Neural progenitor cell (in vitro differentiated cells): ENCODE measurements at places on chromosomes 11 and 22. TPM values are rescaled to one million over a fixed set of nuclear protein-coding genes. Genes with fewer than 3 reads are reported as not detected.

The RGL4 gene
- total RNA-seq: not detected in 2 replicates

The C1QTNF5 gene
- 0.90 and 3.4 TPM in 2 replicates for total RNA-seq

The SEPTIN5 gene
- total RNA-seq: 5.0 and 8.2 TPM in 2 replicates

The RTN4RL2 gene
- total RNA-seq: 0.13 and 1.9 TPM in 2 replicates

The OR8K5 gene
- total RNA-seq: not detected in 2 replicates

The SCGB1D2 gene
- not detected in 2 replicates for total RNA-seq

The DYNC2H1 gene
- total RNA-seq: 51.7 and 61.1 TPM in 2 replicates

The OR5A1 gene
- total RNA-seq: 0.02 and 0.06 TPM in 2 replicates

The DGAT2 gene
- total RNA-seq: 1.7 and 4.4 TPM in 2 replicates

The NRIP3 gene
- 38.1 and 42.7 TPM in 2 replicates for total RNA-seq

The GPHA2 gene
- total RNA-seq: 1.5 TPM in 1 of 2 replicates, not detected in the other

The LARGE1 gene
- 24.9 and 30.8 TPM in 2 replicates for total RNA-seq

The IMMP1L gene
- total RNA-seq: 95.2 and 122 TPM in 2 replicates

The GGTLC2 gene
- total RNA-seq: not detected in 2 replicates

The GSTP1 gene
- total RNA-seq: 436 and 1,035 TPM in 2 replicates

The EFCAB6 gene
- 2.2 and 4.9 TPM in 2 replicates for total RNA-seq

The POU2AF2 gene
- total RNA-seq: not detected in 2 replicates

The STK33 gene
- 40.7 and 56.5 TPM in 2 replicates for total RNA-seq

- no peak for DNase-seq
Observed at GRCh38 chr11:134835561-134835960, 423.5 kb upstream of the B3GAT1 start.

DNA sequence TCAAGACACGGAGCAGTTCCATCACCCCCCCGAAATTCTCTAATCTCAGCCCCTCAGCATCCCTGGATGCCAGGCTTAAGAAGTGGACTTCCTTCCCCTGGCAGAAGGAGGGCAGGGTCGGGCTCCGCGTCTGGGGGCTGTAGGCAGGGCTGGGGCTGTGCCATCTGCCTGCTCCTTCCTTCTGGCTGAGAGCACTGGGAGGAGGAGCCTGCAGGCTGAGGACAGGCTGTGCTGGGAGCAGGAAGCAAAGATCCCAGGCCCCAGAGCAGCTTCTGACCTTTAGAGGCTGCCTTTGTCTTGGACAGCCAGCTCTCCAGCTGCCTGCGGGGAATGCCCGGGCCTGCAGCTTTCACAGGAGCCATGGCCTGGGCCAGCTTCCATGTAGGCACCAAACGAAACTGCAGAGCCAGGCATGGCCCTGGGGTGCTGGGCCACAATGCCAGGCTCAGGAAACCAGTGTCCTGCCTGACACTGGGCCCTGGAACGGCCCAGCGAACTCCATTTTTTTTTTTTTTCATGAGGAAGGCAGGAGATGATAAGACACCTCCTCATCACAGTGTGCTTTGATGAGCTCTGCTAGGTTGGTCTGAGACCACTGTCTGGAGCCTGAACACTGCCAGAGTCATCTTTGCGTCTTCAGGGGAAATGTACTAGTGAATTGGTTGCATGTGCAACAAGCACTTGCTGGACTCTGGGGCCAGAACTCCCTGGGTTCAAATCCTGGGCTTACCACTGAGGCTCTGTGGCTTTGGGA lies 67.9 kb downstream of the MCM5 start:
- DNase-seq: peak; percentile 72

- DNase-seq: no peak
Observed at GRCh38 chr11:40294349-40294735, 1165.1 kb downstream of the LRRC4C start.

DNA sequence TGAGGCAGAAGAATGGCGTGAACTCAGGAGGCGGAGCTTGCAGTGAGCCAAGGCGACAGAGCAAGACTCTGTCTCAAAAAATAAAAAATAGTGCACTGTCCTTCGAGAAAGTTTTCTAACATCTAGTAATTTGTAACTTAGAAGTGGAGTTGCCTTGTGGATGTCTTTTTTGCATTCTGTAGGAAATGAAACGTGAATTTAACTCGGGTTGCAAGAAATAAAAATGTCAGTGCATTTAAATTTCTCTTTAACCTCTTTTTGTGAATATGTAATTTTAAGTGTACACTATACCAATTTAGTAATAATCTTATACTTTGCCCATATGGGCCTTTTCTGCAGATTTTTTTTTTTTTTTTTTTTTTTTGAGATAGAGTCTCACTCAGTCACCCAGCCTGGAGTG lies 26.2 kb upstream of the CRKL start:
- no peak for DNase-seq

- no peak for DNase-seq
Observed at GRCh38 chr22:46125816-46126765, 24.2 kb upstream of the PPARA start.

DNA sequence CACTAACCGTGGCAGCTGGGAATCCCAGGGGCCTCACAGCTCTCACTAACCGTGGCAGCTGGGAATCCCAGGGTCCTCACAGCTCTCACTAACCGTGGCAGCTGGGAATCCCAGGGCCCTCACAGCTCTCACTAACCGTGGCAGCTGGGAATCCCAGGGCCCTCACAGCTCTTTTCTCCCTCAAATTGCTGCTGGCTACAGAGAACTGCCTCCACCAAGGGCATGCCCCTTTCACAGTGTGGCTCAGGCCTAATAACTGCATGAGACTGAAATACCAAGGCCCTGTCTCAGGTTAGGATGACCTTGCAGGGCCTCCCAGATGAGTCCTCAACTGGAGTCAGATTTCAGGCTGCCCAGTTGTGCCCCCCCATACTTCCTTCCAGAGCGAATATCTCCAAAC lies 35.1 kb upstream of the GGTLC2 start:
- no peak for DNase-seq

GRCh38 chr22:42978453-42979103 lies 36.4 kb downstream of the PACSIN2 start:
- peak; percentile 56 for DNase-seq

- DNase-seq: no peak
Observed at GRCh38 chr11:15818132-15818842, 538.1 kb downstream of the SOX6 start.

DNA sequence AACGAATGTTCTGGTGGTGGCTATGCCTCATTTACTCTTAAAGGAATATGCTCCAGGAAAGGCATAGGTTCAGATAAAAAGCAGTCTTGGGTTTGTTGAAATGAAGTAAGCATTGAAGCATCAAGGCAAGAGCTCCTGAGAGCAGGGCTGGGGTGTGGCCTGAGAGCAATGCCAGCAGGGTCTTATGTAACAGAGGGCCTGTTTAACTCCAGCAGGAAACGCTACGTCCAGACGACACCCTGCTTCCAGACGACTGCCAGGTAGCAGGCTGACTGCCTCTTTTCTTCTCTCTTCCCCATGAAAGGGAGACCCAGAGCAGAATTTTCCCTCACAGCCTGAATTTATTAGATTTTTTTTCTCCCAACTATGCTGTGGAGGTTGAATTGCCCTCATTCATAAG lies 127.2 kb upstream of the SLC5A12 start:
- DNase-seq: no peak

GRCh38 chr22:42217019-42217751 lies 53.3 kb downstream of the TCF20 start:
- no peak for DNase-seq

DNA sequence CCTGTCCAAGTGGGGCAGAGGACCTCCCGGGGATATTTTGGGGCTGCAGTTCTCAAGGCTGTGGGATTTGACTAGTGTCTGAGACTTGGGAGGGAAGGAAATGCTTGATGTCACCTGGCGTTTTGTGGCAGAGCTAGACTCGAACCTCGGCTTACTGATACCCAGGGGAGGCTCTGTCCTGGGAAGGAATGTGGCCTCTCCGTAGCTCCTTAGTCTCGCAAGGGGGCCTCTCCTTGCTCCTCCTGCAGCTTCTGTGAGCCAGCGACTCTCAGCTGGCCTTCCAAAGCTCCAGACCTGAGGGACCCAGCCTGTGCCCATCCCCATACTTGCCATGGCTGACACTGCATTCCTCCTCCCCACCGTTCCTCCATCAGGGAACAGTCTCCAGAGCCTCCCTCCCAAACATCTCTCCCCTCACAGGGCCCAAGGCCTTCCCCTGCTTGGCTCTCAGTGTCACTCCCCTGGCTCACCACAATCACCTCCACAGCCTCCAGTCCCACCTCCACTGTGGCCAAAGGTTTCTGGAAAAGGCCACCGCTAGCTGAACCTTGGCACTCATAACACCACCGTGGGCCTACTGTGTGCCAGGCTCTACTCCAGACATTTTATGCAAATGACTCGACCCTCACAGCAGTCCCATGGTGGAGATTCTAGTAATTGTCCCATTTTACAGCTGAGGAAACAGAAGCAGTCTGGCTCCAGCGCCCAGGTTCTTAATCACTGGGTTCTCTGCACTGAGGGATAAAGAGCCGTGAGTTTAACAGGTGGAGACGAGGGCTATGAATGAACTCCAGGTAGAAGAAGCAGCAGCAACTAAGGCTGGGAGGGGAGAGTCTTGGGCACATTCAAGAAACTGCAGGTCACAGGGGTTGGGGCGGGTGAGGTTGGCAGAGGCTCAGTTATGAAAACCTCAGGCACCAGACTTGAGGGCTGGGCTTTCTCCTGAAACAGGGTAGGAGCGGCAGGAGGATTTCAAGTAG lies 12.1 kb downstream of the P2RY2 start:
- no peak for DNase-seq

GRCh38 chr22:28734393-28734792 lies 7.2 kb downstream of the CHEK2 start:
- DNase-seq: no peak

DNA sequence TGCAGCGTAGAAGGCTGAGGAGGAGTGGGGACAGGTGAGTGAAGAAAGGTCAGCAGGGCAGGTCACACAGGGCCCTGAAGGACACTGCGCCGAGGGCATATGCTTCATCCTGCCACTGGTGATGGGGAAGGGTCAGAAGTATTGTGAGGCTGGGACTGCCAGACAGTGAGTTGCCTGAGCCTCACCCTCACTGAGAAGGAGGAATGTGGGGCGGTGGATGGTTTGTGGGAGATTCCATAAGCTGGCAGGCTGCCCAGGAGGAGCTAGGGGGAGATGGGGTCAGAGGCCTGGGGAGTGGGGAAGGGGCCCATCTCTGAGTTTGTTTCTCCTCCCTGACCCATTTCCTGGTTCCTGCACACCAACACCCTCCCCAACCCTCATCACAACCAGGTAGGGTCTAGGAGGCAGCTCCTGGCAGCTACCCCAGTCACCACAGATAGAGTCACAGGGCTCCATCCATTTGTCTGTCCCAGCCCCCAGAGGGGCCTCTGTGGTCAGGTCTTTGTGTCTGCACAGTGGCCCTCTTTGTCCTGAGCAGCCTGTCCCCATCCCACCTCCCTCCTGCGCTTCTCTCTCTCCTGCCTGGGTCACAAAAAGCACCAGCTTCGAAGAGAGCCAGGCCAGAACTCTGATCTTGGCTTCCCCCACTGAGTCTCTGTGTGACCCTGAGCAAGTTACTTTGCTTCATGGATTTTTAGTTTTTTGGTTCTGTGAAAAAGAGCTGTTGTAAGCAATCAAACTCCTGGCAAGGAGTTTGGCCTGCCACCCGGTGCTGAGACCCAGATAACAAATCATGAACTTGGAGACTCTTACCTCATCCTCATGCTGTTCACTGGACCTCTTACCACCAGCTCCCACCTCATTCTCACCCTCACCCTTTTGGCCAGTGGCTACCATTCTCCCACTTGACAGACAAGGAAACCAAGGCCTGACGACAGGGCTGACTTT lies 4.6 kb upstream of the P2RY2 start:
- DNase-seq: peak; percentile 30

DNA sequence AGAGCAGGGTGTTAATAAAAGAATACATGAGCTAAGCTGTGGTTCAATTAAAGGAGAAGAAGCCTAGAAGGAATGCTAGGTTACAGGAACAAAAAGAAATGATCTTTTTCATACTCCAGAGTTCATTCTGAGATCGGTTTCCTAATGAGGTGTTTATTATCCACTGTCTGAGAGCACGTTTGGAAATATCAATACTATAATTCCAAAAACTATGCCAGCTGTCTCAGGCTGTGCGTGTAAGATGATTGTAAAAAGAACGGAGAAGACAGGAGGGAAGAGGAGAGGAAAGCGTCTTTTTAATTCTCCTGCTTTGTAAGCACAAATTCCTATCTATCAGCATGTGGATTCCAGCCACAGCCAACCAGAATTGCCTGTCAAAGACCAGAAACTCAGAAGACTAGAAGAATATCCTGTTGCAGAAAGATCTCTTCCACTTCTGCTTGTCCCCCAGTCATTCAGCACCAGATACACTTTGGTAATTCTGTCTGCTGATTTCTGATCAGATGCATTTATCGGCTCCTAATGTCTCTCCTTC lies 25.7 kb downstream of the APOL5 start:
- DNase-seq: no peak

DNA sequence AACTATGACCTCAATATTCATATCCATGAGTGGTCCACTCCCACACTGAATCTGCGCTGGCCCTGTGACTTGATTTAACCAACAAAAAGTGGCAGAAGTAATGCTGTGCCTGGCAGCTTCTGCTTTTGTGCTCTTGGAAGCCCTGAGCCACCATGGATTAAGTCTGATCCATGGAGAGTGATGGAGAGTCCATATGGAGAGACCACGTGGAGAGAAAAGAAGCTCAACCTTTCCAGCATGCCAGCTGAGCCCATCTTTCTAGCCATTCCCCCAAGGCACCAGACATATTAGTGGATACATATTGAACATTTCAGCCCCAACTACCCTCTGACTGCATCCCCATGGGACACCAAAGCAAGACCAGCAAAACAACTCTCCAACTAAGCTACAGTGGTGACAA lies 16.0 kb downstream of the LRRC55 start:
- DNase-seq: no peak

GRCh38 chr22:30430933-30431332 lies 5.4 kb downstream of the MTFP1 start:
- DNase-seq: no peak

GRCh38 chr11:93902921-93903320 lies 52.5 kb upstream of the VSTM5 start:
- no peak for DNase-seq

GRCh38 chr11:112828421-112828820 lies 132.8 kb upstream of the NCAM1 start:
- no peak for DNase-seq

- no peak for DNase-seq
Observed at GRCh38 chr11:40787224-40787623, 672.2 kb downstream of the LRRC4C start.

DNA sequence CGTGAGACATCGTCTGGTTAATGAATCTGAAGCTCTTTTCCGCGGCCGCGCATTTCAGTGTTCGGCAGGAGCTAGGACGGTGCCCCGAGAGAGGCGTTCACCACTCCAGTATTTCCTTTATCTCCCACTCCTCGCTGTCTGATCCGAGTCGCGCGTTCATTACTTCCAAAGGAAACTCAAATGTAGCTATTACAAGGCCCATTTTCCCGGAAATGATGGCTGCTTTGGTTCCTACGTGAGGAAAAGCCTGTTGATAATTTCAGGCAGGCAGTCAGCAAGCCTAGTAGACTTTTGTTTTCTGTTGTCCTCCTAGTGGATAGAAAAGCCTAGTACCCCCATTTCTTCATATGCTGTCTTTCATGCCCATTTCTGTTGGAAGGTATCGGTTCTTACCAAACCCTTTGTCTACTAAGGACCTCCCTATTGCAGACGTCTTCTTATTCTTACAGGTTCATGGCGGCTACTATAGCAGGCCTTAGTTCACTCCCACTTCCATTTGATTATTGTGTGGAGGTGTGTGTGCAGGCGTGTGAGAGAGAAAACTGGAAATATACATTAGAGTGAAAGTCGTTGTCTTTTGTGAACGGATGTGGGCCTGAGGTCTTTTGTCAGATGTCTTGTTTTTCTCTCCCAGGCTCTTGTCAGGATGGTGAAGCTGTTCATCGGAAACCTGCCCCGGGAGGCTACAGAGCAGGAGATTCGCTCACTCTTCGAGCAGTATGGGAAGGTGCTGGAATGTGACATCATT lies 737 bp downstream of the RBM4 start:
- DNase-seq: no peak

GRCh38 chr11:123206791-123207434 lies 11.9 kb upstream of the CLMP start:
- DNase-seq: peak; percentile 48

GRCh38 chr11:10856689-10857458 lies 979 bp downstream of the ZBED5 start:
- peak; percentile 66 for DNase-seq
